ENCODE measurements at places on chromosomes 1 and 21. TPM values are rescaled to one million over a fixed set of nuclear protein-coding genes. Genes with fewer than 3 reads are reported as not detected.

The CCDC30 gene
- 0.12 TPM for polyA plus RNA-seq

The SPSB1 gene
- 43.2 TPM for polyA plus RNA-seq

The SPRR4 gene
- 1.9 TPM for polyA plus RNA-seq

The CFAP141 gene
- not detected for polyA plus RNA-seq

The KRTAP11-1 gene
- not detected for polyA plus RNA-seq

- H3K36me3 ChIP-seq, result no peaks in the 10 kb centered on the region
- no peaks in the 10 kb centered on the region for H3K4me1 ChIP-seq
- no peak for DNase-seq
Observed at GRCh38 chr1:181479137-181479745, 4.1 kb upstream of the CACNA1E start.

DNA sequence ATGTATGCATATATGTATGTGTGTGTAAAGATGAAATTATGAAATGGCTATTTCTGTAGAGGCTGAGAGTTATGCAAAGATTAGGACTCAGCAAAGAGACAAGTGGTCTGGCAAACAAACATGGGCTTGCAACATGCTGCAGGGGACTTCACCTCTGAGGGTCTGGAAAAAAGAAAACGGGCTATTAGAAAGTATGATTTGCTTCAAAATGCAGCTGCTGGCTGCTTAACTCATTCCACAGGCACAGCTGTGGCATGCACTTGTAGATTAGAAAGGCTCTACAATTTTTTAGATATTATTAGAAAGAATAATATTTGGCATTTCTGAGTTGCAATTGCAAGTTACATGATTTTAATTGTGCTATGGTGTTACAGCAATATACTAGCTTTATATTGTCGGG lies 90.4 kb downstream of the ADAMTS1 start:
- no peaks in the 10 kb centered on the region for H3K36me3 ChIP-seq
- DNase-seq, result no peak
- no peaks in the 10 kb centered on the region for H3K4me1 ChIP-seq
- no peaks in the 10 kb centered on the region for H3K27me3 ChIP-seq
- no peak overlapping the region for H3K27ac ChIP-seq

DNA sequence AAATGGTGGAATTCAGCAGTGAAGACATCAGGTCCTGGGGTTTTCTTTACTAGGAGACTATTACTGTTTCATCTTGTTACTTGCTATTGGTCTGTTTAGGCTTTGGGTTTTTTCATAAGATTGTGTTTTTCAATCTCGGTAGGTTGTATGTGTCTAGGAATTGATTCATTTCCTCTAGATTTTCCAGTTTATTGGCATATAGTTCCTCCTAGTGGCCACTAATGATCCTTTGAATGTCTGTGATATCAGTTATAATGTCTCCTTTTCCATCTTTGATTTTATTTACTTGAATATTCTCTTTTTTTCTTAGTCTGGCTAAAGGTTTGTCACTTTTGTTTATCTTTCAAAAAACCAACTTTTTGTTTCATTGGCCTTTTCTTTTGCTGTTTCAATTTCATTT lies 233.0 kb downstream of the RWDD3 start:
- H3K4me1 ChIP-seq, result no peaks in the 10 kb centered on the region
- no peaks in the 10 kb centered on the region for H3K36me3 ChIP-seq
- H3K4me3 ChIP-seq, result no peak overlapping the region
- H3K27me3 ChIP-seq, result no peaks in the 10 kb centered on the region
- H3K27ac ChIP-seq, result no peak overlapping the region

- H3K27ac ChIP-seq, result no peak overlapping the region
- H3K36me3 ChIP-seq, result no peaks in the 10 kb centered on the region
- H3K4me1 ChIP-seq, result peaks cover 16% of the 10 kb centered on the region
Observed at GRCh38 chr1:58041621-58042020, 504.9 kb downstream of the OMA1 start.

DNA sequence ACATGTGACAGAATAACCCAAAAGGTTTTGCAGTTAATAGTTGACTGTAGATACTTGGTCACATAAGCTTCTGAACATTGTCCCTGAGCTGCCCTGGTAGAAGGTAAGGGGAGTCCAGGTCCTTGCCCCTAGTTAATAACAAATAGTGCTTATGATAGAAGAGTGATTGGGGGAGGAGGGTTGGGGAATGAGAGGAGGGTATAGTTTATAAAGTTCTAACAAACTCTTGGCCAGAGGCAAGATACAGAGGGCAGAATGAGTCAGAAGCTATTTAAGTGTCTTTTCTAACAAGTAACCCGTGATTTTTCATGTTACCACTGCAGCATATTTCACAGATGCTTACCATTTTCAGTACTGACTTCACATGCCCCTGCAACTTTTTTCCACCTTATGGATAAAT lies 26.7 kb upstream of the MYOCOS start:
- no peaks in the 10 kb centered on the region for H3K27me3 ChIP-seq
- H3K36me3 ChIP-seq, result peaks cover 8% of the 10 kb centered on the region
- peaks cover 2% of the 10 kb centered on the region for H3K4me1 ChIP-seq
- H3K27ac ChIP-seq, result no peak overlapping the region

DNA sequence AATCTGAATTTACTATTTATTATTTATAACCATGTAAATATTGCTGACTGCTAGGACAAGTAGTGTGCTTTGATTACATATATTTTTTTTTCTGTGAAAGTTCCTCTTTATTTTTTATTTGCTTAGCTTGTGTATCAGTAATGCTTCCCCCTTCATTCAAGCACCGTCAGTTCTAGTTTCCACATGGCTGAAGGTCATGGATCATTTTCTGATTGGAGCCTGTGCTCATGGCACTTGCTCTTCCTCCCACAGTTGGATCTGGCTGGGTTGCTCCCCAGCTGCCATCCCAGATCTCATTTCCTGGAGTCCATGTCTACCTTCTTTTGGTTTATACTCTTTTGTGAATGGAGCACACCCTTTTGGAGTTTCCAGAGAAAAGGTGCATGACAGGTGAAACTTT lies 57.0 kb upstream of the IGSF5 start:
- H3K4me3 ChIP-seq, result no peak overlapping the region
- DNase-seq, result no peak
- H3K27me3 ChIP-seq, result no peaks in the 10 kb centered on the region
- no peaks in the 10 kb centered on the region for H3K4me1 ChIP-seq
- no peak overlapping the region for H3K27ac ChIP-seq

- H3K27ac ChIP-seq, result no peak overlapping the region
- H3K4me3 ChIP-seq, result no peak overlapping the region
- H3K36me3 ChIP-seq, result no peaks in the 10 kb centered on the region
- H3K4me1 ChIP-seq, result peaks cover 7% of the 10 kb centered on the region
- no peak for DNase-seq
Observed at GRCh38 chr1:198681831-198682759, 43.3 kb downstream of the PTPRC start.

- H3K4me1 ChIP-seq, result no peaks in the 10 kb centered on the region
- no peak overlapping the region for H3K27ac ChIP-seq
- no peaks in the 10 kb centered on the region for H3K27me3 ChIP-seq
- no peak for DNase-seq
- no peak overlapping the region for H3K4me3 ChIP-seq
- H3K36me3 ChIP-seq, result no peaks in the 10 kb centered on the region
Observed at GRCh38 chr1:214292322-214292721, 11.4 kb downstream of the SMYD2 start.

GRCh38 chr1:188590641-188591040 lies 1761.9 kb downstream of the PLA2G4A start:
- H3K4me1 ChIP-seq, result no peaks in the 10 kb centered on the region
- no peaks in the 10 kb centered on the region for H3K36me3 ChIP-seq

GRCh38 chr1:182784556-182785171 lies 4.9 kb upstream of the NPL start:
- no peak overlapping the region for H3K4me3 ChIP-seq
- no peaks in the 10 kb centered on the region for H3K36me3 ChIP-seq

- no peak for DNase-seq
- peaks cover 6% of the 10 kb centered on the region for H3K27me3 ChIP-seq
- H3K27ac ChIP-seq, result no peak overlapping the region
- no peaks in the 10 kb centered on the region for H3K36me3 ChIP-seq
- H3K4me1 ChIP-seq, result peaks cover 29% of the 10 kb centered on the region
- H3K4me3 ChIP-seq, result no peak overlapping the region
Observed at GRCh38 chr1:115476616-115477015, 138.6 kb upstream of the NGF start.

GRCh38 chr1:197632005-197632404 lies 143.3 kb downstream of the DENND1B start:
- H3K27me3 ChIP-seq, result no peaks in the 10 kb centered on the region
- no peaks in the 10 kb centered on the region for H3K36me3 ChIP-seq
- H3K27ac ChIP-seq, result no peak overlapping the region
- no peaks in the 10 kb centered on the region for H3K4me1 ChIP-seq

GRCh38 chr1:198651650-198652400 lies 13.0 kb downstream of the PTPRC start:
- no peaks in the 10 kb centered on the region for H3K4me1 ChIP-seq
- H3K27me3 ChIP-seq, result no peaks in the 10 kb centered on the region
- no peaks in the 10 kb centered on the region for H3K36me3 ChIP-seq
- no peak for DNase-seq
- H3K27ac ChIP-seq, result no peak overlapping the region

DNA sequence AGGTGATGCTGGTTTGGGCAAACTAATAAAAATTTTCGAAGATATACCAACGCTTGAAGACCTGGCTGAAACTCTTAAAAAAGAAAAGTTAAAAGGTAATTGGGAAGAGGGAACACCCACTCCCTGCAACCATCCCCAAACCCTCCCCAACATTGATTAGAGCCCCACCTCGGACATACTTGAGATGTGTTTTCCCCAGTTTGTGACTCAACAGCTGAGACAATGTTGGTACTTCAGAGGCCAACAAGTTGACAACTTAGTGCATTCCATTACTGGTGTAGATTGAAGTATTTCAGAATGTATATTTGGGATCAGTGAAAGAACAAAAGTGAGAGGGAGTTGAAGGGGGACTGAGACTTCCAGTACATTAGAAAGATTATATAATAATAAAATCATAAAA lies 5.1 kb downstream of the IFI16 start:
- no peaks in the 10 kb centered on the region for H3K27me3 ChIP-seq
- H3K4me3 ChIP-seq, result no peak overlapping the region
- peaks cover 10% of the 10 kb centered on the region for H3K36me3 ChIP-seq
- peaks cover 31% of the 10 kb centered on the region for H3K4me1 ChIP-seq

DNA sequence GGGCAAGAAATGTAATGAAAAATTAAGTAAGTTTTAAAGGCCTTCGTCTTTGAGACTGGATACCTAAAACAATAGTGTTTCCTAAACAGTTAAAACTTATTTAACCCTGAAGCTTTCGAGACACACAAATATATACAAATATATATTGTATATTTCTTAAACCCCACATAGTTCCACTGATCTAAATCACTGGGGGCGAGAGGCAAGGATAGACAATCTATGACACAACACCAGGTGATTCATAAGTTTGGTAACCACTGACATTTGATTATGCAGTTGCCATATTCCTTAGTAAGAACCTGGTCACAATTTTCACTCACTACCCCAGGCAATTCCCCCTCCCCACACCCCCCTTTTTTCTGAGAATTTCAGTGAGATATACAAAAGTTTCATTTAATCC lies 55.3 kb upstream of the BOLA1 start:
- H3K27me3 ChIP-seq, result no peaks in the 10 kb centered on the region
- no peaks in the 10 kb centered on the region for H3K36me3 ChIP-seq
- peak overlapping the region; percentile 55 for H3K4me3 ChIP-seq
- peak overlapping the region; percentile 91 for H3K27ac ChIP-seq
- peaks cover 33% of the 10 kb centered on the region for H3K4me1 ChIP-seq

- no peak overlapping the region for H3K4me3 ChIP-seq
- no peak for DNase-seq
- no peak overlapping the region for H3K27ac ChIP-seq
- H3K36me3 ChIP-seq, result no peaks in the 10 kb centered on the region
- no peaks in the 10 kb centered on the region for H3K4me1 ChIP-seq
Observed at GRCh38 chr1:210043058-210043457, 105.0 kb downstream of the SYT14 start.

DNA sequence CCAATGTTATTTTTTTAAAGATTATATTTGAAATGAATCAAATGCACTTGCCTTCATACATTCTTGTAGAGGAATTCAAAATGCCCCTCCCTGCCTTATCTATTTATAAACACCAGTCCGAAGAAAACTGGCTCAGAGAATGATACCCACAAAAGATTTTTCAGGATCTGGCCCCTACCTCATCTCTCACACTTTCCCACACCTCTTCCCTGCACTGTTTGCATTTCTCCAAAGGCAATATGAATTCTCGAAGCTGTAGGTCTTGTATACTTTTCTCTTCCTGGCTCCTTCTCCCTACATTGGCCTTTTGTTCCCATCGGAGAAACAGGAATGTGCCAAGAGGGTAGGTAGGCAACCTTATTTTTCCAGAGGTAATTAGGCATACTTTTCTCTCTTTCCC lies 12.0 kb upstream of the CCDC190 start:
- H3K36me3 ChIP-seq, result no peaks in the 10 kb centered on the region
- no peak overlapping the region for H3K27ac ChIP-seq
- no peaks in the 10 kb centered on the region for H3K4me1 ChIP-seq
- H3K4me3 ChIP-seq, result no peak overlapping the region
- no peak for DNase-seq

DNA sequence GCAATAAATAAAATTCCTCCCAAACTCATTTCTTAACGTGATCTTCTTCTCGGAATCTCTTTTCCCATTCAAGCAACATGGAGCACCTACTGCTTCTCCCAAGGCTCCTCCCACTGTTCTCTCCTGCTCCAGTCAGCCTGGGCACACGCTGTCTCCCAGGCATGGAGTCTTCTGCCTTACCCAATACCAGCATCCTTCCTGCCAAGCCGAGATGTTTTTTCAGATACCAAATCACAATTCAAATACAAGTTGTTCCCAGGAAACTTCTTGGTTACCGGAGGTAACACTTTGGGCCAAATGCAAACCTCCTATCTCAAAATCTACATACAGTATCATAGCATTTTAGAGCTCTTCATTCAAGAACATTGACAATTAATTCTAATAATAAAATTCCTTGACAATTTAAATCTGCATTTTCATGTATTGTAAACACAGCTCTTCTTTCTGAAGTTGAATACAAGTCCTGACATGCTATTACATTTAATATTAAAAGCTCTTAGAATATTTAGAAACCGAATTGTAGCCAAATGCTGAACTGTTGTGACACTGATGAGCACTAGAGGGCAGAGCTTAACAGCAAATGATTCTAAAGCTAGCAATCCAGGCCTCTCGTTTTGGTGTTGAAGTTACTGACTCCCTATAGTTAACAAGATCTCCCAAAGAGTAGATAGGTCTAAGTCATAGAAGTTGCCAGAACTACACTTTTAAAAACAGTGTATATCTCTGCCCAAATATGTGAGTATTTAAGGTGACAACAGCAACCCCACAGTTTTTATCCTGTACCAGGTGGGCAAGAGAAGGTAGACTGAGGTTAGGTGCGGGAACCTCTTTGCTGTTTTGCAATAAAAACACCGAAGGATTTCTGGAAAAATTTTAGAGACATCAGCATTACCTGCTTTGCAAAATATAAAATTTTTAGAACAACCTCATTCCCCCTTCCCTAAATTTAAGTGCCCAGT lies 52.3 kb downstream of the BCAR3 start:
- no peak for DNase-seq
- H3K27me3 ChIP-seq, result no peaks in the 10 kb centered on the region
- peaks cover 59% of the 10 kb centered on the region for H3K4me1 ChIP-seq
- H3K4me3 ChIP-seq, result no peak overlapping the region
- peak overlapping the region; percentile 42 for H3K27ac ChIP-seq
- H3K36me3 ChIP-seq, result peaks cover 12% of the 10 kb centered on the region

- H3K4me3 ChIP-seq, result peak overlapping the region; percentile 2
- H3K4me1 ChIP-seq, result peaks cover 43% of the 10 kb centered on the region
- peak overlapping the region; percentile 98 for H3K27ac ChIP-seq
- H3K36me3 ChIP-seq, result no peaks in the 10 kb centered on the region
- no peak for DNase-seq
Observed at GRCh38 chr1:233114159-233114558, 163.7 kb downstream of the NTPCR start.

- no peak for DNase-seq
- no peaks in the 10 kb centered on the region for H3K4me1 ChIP-seq
- no peak overlapping the region for H3K27ac ChIP-seq
- H3K4me3 ChIP-seq, result no peak overlapping the region
Observed at GRCh38 chr1:30982937-30983336, 74.4 kb upstream of the SDC3 start.

GRCh38 chr1:106038260-106038659 lies 1018.2 kb upstream of the PRMT6 start:
- H3K4me3 ChIP-seq, result no peak overlapping the region
- H3K4me1 ChIP-seq, result no peaks in the 10 kb centered on the region
- H3K36me3 ChIP-seq, result no peaks in the 10 kb centered on the region
- no peak for DNase-seq
